Dorsolateral prefrontal cortex (tissue), 122 donors: ENCODE measurements at places on chromosomes 5 and 9. TPM values are rescaled to one million over a fixed set of nuclear protein-coding genes. Genes with fewer than 3 reads are reported as not detected.

DNA sequence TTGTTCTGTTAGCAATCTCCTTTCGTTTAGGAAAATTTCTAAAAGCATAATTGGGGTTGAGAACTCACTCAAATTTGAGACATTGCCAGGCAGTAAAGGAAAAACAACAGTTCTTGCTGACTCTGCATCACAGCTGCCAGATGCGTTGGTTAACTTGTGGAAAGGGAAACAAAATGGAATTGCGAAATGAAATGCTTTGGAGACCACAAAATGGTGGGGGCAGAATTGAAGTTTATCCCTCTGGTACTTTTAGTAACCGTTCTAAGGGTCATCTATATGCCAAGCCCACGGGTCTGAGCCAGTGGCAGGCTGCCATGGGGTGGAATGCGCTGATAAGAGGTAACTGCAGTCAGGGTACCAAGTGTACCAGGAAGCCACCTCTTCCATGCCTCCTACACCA is 28.6 kb upstream of the SELENOP start:
- no peak for DNase-seq

DNA sequence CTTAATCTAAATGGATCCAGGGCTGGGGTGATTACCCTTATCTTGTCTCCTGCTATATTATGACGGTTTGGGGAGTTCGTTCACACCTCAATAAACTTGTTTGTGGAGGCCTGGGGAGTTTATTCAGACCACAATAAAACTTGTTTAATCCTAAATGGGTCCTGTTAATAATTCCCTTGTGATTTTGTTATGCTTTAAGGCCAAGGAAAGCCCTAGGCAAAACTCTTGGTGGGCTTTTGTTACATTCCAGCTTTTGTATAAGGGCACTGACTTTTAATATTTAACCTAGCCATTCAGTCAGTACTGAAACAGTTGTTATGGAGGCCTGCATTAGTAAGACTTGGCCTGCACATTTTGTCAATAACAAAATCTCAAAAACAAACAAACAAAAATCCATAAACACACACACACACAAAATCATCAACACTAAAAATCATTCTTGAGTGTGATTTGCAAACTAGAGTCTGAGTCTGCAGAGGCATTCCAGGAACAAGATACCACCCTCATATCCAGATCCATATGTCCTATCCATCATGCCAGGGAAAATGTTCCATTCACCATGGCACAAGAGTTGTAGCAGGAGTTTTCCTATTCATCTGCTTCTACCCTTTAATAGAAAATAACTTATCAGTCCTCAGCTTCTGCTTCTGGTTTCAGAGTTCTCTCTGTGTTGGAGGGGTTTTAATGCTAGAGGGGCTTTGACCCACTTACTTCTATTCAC is 421.7 kb downstream of the AGTPBP1 start:
- no peak for DNase-seq

AK1 gene
- 145 TPM for total RNA-seq

DNA sequence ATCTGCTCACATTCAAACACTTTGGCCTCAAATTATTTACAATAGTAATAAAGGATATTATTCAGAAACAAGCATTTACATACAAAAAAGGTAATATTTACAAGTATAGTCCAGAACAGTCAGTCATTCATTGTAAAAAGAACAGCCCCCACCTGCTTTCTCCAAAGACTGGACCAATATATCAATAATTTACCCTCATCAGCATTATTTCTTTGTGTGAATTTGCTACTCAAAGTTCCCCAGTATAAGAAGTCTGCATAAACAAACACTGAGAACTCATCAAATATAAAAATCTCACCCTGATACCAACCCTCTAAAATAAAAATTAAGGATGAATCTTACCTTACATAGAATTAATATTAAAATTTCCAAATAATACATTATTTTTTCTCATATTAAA is 267.8 kb upstream of the POU5F2 start:
- no peak for DNase-seq

DNA sequence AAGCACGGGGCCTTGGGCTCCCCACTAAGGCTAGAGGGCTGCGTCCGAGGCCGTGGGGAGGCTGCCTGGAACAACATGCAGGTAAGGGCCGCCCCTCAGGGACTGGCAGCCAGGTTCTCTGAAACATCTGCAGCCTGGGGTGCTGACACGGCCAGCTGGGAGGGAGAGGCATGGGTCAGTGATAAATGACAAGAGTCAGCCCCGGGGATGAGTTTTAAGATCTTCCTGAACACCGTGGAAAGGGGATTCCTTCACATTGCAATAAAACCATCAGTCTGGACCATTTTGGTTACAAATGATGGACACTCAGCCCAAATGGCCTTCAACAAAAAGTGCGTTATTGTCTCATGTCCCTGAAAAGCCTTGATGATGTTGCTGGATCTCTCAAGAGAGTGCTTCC is 32.9 kb upstream of the SAP30L start:
- DNase-seq, result no peak

DNA sequence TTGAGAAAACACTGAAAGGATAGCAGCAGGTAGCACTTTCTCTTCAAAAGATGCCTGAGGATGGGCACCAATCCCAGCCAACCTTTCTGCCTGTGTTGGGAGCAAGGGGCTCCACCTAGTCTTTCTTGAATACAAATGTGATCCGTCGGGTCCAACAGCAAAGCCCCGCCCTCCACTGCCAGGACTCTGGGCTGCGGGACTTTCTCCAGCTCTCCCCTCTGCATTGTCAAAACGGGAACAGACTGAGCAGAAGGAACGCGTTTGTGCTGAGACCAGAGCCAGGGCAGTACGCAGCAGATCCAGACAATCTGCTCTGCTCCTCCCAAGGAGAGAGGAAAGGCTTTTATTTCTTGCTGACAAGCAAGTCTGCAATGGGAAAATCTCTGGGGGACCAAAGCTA is 139.7 kb downstream of the SEC61B start:
- DNase-seq, result no peak

CFAP77 gene
- total RNA-seq, result not detected

GRCh38 chr5:111353035-111353434 is 128.9 kb downstream of the CAMK4 start:
- DNase-seq, result no peak

TAF11L5 gene
- total RNA-seq, result not detected

DNA sequence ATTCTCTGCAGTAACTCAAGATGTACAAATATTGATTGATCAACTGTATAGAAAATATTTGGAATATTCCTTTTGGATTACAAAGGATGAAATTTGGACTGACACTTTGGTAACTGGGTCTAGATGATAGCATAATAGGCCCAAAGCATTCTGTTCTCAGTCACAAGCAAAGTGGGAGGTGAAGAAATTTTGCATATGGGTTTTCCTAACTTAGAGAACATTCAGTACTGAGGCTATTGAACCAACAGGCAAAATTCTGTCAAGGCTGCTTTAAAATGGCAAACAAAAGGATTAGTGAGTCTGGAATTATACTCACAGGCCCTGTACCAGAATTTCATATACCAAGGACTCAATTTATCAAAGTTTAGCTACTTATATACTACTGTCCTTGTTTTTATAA is 1020.6 kb downstream of the TLE4 start:
- DNase-seq, result no peak

DNA sequence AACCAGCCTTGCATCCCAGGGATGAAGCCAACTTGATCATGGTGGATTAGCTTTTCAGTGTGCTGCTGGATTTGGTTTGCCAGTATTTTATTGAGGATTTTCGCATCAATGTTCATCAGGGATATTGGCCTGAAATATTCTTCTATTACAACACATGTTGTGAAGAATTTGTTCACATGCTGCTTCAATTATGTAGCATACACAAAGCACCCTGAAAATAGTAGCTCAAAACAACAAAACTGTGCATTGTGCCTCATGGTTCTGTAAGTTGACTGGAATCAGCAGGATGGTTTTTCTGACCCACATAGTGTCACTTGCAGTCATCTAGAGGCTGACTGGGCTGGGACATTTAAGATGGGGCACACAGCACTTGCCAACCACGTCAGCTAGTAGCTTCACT is 193.9 kb downstream of the SYK start:
- no peak for DNase-seq

GRCh38 chr9:37984672-37985611 is 81.0 kb upstream of the SLC25A51 start:
- DNase-seq, result no peak

- no peak for DNase-seq
Measured at GRCh38 chr9:110217656-110218099, 9.7 kb upstream of the C9orf152 start.

- no peak for DNase-seq
Measured at GRCh38 chr5:60738461-60738860, 38.5 kb upstream of the DEPDC1B start.

DNA sequence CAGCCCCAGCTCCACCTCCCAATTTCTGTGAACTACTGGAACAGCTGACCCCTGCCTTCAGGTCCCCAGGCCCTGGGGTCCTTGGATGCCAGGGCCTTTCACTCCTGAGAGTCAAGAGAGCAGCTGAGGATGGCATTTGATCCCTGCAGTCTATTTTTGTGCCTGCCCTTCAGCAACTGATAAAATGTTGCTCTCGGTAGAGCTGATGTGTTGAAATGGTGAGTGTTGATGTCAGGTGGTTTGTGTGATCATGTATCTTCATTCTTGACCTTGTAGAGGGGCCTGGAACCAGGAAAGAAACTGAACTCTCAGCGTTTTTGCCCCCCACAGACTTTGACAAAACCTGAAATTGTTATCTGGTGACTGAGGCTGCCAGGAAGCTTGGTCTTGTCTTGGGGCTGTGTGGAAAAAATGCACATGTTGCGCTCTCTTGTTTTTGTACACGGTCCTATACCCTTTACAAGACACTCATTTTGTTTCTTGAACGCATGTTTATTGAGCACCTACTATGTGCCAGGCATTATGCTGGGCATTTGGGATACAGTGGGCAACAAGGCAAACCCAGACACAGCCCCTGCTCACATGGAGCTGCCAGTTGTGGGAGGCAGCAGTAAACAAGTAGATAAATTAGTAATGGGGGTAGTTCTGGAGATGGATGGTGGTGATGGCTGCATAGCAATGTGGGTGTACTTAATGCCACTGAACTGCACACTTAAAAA is 78.3 kb downstream of the PPARGC1B start:
- DNase-seq, result no peak

COL5A1 gene
- 6.9 TPM for total RNA-seq

GRCh38 chr5:153797484-153797883 is 241.2 kb downstream of the FAM114A2 start:
- DNase-seq, result no peak

- no peak for DNase-seq
Measured at GRCh38 chr5:109191153-109191558, 218.6 kb downstream of the PJA2 start.

- no peak for DNase-seq
Measured at GRCh38 chr5:153891394-153891793, 147.3 kb downstream of the FAM114A2 start.

C5orf58 gene
- not detected for total RNA-seq

LIX1 gene
- total RNA-seq, result 14.1 TPM

DNA sequence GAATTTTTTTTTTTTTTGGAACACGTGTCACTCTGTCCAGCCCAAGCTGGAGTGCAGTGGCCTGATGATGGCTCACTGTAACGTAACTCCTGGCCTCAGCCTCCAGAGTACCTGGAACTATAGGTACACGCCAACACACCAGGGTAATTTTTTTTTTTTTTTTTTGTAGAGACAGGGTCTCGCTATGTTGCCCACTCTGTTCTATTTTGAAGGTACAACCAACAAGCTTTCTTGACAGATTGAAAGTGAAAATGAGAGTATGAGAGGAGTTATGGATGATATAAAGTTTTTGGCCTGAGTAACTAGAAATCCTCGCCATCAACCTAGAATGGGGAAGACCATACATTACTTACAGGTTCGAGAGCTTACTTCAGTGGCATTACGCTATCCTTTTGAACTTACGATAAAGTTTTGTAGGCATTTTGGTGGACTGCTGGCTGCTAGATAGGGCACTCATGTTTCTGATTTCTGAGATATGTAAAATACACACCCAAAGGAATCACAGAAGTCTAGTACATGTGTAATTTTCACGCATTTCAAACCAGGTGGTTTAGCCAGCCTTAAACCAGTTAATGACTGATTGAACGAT is 806 bp upstream of the CDC42SE2 start:
- DNase-seq, result no peak

- DNase-seq, result no peak
Measured at GRCh38 chr5:165705960-165706359, 2200.5 kb downstream of the MAT2B start.

GRCh38 chr5:118647587-118647986 is 340.8 kb downstream of the DTWD2 start:
- DNase-seq, result no peak

- no peak for DNase-seq
Measured at GRCh38 chr9:130693101-130693425, 517 bp upstream of the EXOSC2 start.

- DNase-seq, result no peak
Measured at GRCh38 chr5:133889271-133889905, 79.0 kb downstream of the C5orf15 start.

DNA sequence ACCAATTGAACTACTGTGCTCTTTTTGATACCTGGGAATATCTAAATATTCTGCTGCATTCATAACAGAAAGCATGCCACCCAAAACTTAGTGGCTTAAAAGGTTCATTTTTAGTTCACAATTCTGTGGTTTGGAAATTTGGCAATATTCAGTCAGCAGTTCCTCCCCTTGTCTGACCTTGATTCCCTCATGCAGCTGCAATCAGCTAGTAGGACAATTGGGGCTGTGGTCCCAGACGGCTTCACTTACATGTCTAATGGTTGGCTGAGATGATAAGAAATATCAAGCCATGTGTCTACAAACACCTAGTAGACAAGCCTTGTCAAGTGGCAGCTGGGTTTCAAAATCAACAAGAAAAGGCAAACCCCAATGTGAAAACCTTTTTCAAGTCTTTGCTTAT is 51.3 kb downstream of the ANXA1 start:
- DNase-seq, result no peak

GRIA1 gene
- total RNA-seq, result 114 TPM

SLC6A3 gene
- not detected for total RNA-seq

TMEM252 gene
- total RNA-seq, result not detected

DNA sequence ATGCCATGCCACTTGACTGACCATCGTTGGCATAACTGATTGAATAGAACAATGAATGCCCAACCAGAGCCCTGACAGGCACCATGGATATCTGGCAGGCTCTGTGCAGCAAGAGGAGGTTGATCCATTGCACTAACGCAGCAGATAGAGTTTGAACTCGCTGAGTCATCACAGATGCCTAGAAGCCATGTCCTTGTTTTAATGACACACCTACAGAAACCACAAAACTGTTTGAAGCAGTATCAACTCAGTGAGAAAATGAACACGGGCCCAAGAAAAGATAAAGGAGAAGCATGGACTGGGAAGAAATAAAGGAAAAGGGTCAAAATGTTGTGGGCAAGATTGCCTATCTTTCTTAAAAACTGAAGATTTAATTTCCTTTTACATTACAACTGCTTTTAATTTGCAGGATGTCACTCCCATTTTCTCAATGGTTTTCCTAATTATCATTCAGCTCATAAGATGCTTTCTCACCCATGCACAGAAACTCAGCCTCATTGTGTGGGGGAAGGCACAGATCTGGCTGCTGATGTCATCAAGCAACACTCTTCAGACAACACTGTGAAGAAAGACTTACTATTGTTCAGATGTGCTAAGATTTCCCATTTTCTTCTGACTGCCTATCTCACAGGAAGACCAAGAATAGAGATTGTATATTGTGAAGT is 129.0 kb downstream of the PIK3R1 start:
- no peak for DNase-seq

SMIM15 gene
- total RNA-seq, result 29.0 TPM

NUDT2 gene
- total RNA-seq, result 22.6 TPM

GRCh38 chr5:31786090-31786631 is 147.2 kb downstream of the PDZD2 start:
- DNase-seq, result no peak

- no peak for DNase-seq
Measured at GRCh38 chr5:112316006-112316405, 103.1 kb downstream of the EPB41L4A start.
